ENCODE measurements at places on chromosomes 7 and 10.

GRCh38 chr10:49617121-49618020 lies 3.5 kb downstream of the CHAT start:
- DNase-seq = no peak

DNA sequence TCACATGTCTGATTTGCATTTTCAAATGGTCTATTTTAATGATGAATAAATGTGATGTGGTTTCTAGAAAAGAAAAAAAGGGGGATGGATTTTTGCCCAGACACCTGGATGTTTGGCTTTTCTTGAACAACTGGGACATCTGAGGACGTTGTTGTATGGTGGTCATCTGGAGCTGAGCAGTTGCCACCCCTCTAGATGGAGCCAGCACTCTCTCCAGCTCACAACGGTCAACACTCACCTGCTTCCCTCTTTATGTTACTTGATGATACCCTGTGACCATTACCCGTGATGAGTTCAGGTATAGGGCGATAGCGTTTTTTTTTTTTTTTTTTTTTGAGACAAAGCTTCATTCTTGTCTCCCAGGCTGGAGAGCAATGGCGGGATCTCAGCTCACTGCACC lies 30.1 kb upstream of the PAXIP1 start:
- no peak for DNase-seq

DNA sequence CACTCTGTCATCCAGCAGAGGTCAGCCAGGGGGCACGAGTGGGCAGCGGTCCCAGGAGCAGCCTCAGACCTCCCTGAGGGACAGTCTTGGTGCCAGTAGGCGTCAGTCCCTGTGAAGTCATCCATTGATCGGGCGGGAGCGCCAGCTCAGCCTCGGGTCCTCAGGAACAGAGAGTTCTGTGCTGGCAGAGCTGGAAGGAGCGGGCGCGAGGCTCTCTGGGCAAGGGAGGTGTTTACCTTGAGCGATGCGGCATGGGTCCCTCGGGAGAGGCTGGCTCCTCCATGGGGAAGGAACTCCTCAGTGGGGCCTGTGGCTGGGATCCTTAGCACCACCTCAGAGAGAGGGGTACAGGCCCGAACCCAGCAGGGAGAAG lies 101.1 kb upstream of the PPIF start:
- DNase-seq = no peak

- no peak for DNase-seq
These were observed 285.2 kb downstream of the PTPRN2 start for GRCh38 chr7:158302274-158303070.
